ENCODE measurements at places on chromosomes 7 and 10.

- no peak for DNase-seq
These were observed 457.6 kb downstream of the PLXNA4 start for GRCh38 chr7:132118641-132119040.

GRCh38 chr7:38798552-38799267, 110.3 kb downstream of the VPS41 start:
- no peak for DNase-seq

DNA sequence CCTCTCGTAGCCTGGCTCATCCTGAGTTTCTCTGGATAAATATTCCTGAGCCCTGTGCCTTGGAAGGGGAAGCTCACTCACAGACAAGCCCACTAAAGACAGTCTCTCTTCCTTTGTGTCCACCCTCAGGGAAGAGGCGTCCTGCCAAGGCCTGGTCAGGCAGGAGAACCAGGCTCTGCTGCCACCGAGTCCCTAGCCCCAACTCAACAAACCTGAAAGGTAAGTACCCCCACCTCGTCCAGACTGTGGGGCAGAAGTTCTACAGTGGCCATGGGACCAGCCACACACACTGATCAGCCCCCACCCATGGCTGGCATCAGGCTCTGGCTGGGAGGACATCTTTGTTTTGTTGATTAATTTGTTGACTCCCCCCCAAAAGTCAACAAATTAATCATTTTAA, 2.8 kb downstream of the GPR15LG start:
- DNase-seq: no peak

DNA sequence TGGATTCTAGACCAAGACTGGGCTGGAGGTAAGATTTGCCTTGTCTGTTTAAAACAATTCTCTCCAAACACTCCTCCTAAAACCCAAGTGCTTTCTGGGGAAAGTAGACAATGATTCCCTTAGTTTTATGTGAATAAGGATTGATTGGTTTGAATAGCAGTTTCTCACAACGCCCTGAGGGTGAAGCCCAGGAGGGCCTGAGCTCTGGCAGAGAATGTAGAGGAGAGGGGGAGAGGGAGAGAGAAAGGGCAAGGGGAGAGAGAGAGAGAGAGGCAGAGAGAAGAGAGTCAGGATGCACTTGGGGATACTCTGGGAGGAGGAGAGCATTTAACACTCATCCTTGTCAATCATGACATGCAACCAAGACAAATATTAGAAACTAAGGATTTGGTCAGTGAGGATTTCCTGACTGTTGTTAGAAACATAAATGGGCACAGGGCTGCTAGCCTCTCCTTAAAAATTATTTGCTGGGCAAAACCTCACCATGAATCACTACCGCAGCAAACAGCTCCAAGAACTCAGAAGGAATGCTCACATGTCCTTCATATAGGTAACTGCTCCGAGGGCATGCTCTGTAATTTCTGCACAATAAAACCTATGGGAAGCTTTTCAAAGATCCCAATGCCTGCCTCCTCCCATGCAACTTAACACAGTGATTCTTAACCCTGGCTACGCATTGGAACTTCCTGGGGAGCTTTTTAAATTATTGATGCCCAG, 55.2 kb upstream of the RAPGEF5 start:
- no peak for DNase-seq

- no peak for DNase-seq
These were observed 192.7 kb downstream of the CELF2 start for GRCh38 chr10:11210211-11210922.

- DNase-seq: no peak
These were observed 3.8 kb upstream of the ANTXRL start for GRCh38 chr10:46282842-46283574.

Measured in Jurkat, Clone E6-1 (cell line).